ENCODE measurements at places on chromosomes 5 and 9.

DNA sequence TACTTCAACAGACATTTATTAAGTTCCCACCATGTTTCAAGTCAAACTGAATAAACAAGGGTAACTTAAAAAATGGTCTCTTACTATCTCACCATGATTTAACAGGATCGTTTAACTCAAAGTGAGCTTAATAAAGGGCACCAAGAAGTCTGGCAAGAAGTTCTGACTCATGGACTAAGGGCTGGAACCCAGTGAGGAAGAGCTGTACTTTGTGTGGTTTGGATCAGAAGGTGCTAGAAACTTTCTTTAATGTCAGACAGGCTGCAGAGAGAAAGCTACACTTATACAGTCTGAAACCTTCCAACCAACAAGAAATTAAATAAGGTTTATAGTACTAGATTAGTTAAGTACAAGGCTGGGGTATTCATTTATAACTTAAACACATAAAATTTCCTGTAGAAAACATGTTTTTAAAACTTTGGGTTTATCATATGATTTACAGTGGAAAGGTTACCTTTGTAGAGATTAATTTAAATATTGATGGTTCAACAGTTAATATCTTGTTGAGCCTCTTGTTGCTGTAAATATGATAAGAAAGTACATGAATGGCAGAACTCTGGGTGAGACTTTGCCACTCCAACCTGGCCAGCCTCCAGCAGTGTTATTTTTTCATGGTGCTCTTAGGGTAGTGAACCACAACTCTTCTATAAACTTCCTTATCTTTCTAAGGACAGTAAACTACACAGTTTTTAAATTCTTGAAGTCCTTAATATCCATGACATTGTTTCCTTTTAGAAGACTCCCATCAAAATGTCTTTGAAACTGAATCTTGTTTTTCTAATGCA lies 162.8 kb downstream of the MAN2A1 start:
- DNase-seq: no peak

DNA sequence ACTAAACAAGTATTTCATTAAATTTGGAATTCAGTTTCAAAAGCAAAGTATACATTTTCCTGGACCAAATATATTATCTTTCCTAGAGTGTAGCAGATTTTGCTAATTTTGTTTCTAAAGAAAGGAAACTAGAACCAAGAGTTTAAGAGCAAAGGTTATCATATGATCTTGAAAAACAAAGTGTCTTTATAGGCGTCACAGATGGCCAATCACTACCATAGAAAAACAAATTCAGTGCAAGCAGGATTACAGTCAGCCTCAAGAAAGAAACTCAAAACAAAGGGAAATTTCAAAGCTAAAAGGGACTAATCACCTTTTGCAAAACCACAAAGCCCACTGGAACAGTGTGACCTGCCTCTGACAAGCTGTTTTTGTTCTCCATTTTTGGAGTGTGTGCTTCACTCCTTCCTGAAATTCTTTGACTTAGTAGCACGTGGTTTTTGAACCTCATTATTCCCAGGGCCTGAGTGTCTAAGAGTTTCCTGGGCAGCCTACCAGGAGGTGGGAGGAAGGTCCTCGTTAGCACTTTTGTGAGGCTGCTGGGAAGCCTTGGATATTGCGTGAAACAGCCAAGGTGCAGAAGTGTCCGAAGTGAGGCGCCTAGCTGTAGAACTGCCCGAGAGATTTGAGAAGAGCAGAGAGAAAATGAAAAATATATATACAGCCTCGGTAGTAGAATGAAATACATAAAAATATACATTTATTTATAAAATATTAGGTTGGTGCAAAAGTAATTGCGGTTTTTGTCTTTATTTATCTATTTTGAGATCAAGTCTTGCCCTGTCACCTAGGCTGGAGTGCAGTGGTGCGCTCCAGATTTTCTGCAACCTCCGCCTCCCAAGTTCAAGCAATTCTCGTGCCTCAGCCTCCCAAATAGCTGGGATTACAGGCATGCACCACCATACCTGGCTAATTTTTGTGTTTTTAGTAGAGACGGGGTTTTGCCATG lies 246.1 kb downstream of the MARCHF11 start:
- DNase-seq: no peak

DNA sequence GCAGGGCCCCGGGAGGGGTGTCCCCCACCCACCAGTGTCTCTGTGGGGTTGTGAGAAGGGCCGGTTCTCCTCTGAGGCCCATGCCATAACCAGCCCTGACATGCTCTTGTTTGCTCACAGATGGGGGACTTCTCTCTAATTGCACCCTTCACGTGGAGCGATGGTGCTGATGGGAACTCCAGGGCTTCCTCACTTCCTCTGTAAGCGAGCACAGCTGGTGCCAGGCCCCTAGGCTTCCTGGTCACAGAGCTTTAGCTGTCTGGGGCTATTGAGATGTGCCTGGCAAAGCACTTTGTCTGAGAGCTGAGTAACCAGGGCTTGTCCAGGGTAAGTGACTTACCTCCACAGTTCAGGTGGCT lies 36.4 kb downstream of the PHF2 start:
- no peak for DNase-seq

- DNase-seq: no peak
These were observed 828 bp upstream of the TRIO start for GRCh38 chr5:14142202-14142826.

DNA sequence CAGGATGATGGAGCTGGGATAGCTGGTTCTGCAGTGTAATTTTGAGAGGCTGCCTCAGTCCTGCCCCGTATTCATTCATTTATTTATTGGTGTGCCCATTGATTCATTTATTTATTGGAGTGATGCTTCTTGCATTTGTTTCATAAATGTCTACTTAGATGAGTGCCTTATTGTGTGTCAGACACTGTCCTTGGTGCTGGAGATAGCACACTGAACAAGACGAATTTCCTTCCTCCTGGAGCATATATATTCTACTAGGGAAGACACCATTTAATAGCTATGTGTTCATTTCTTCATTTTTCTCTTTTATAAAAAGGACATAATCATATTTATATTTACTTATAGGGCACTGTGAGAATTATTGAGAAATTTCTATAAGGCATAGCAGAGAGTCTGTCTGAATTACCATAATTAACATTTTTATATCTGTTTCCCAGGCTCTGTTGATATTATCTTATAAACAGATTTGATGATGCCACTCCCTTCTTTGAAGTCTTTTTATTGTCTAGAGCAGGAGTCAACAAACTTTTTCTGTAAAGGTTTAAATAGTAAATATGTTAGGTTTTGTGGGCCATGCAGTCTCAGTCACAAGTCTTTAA lies 433.9 kb upstream of the ZNF608 start:
- DNase-seq: no peak

GRCh38 chr9:107363516-107364152 lies 80.6 kb downstream of the RAD23B start:
- DNase-seq: no peak

Data from esophagus squamous epithelium (tissue), 5 donors.